CD14-positive monocyte (primary cell): ENCODE measurements at places on chromosomes 5 and 9.

DNA sequence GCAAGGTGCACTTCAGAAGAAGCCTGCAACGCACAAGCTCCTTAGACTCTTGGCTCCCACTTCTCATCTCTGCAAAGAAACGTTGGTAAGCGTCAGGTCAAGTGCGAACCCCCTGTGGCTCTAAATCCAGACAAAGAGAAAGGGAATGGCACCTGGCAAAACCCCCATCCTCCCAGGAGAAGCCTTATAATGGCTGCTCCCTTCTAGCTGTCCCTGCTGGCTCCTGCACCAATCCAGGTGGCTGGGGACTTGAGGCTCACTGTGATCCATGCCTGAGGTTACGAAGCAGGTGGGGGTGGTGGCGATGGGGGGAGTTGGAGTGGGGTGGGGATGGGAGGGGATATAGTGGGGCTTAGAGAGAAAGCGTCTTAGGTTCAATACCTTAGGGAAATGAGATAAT, 272.8 kb downstream of the DENND1A start:
- no peak for DNase-seq

GRCh38 chr5:169827769-169828168, 152.5 kb downstream of the INSYN2B start:
- DNase-seq = no peak

DNA sequence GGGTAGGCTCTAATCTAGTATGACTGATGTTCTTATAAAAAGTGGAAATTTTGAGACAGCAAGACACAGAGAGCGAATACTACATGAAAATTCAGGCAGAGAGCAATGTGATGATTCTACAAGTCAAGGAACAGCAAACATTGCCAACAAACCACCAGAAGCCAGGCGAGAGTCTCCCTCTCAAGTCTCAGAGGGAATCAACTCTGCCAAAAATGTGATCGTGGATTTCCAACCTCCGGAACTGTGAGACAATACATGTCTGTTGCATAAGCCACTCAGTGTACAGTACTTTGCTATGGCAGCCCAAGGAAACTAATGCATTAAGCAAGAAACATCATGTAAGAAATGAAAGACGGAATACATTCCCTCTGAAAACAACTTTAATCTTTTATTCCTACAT, 52.1 kb upstream of the CCNG1 start:
- DNase-seq = no peak

GRCh38 chr9:122392714-122393113, 21.9 kb downstream of the PTGS1 start:
- DNase-seq = no peak

GRCh38 chr9:108845947-108846346, 9.8 kb downstream of the ACTL7B start:
- no peak for DNase-seq

DNA sequence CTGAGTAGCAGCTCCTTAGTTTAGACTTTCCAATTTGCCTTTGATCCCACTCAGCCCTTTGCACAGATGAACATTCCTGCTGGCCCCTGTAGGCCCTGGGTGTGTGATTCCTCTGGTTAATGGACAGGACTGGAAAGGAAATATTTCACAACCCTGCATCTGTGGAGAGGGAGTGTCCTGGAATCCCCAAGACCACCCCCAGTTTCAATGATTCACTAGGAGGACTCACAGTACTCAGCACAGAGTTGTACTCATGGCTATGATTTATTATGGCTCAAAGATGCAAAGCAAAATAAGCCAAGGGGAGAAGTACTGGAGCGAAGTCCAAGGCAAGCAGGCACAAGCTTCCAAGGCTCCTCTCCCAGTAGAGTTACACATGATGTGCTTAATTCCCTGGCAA, 42.4 kb upstream of the TJP2 start:
- no peak for DNase-seq

- DNase-seq = peak; percentile 90
Observed at GRCh38 chr5:157464519-157465171, 4.6 kb downstream of the NIPAL4 start.

DNA sequence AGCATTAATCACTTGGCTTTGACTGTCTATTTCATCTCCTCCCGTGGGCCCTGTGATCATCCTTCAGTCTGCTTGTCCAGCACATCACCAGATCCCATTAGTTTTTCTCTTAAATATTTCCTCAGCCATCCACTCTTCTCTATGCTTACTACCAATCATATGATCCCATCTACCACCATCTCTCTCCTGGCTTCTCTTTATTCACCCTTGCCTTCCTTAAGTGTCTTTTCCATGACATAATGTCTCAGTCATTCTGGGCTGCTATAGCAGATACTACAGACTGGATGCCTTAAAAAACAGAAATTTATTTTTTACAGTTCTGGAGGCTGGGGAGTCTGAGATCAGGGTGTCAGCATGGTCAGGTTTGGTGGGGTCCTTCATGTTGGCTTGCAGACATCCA, 208.4 kb upstream of the PPP1R2B start:
- DNase-seq = no peak

GRCh38 chr5:152701305-152701949, 296.3 kb upstream of the NMUR2 start:
- DNase-seq = no peak

GRCh38 chr5:95927927-95928723, 33.5 kb downstream of the ELL2 start:
- DNase-seq = peak; percentile 34

GRCh38 chr5:83527221-83527620, 55.7 kb downstream of the VCAN start:
- no peak for DNase-seq

DNA sequence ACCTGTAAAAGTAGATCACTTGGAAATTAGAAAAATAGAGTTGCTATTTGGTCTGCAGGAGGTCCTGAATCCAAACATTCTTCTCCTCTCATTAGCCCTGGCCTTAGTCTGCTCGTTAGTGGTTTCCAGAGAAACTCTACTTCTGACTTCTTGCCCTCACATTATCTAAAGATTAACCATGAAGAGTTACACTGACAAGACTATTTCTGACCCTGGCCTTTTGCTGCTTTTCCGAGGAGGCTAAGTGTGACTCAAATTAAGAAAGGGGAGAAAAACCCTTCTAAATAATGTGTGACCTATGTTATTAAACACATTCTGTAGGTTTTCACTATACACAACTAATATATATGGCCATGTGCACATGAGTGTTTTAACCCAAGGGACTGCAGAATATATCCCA, 302.4 kb downstream of the RAB3C start:
- DNase-seq = no peak

- DNase-seq = no peak
Observed at GRCh38 chr9:4799033-4799430, 6.3 kb downstream of the RCL1 start.

DNA sequence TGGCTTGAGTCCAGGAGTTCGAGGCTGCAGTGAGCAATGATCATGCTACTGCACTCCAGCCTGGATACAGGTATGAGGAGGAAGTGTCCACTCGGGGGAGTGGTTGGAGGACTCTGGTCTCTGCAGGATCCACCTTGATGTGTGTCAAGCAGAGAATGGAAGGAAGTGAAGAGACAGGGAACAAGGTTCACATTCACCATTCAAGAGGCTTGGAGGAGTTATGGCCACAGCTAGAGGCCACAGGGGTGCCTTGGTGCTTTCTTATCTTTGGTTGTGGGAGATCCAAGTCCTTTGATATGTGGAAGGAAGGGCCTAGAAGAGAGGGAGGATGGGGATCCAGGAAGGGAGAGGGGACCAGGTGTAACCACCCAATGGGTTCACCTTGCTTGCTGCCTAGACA, 5.4 kb upstream of the CERCAM start:
- DNase-seq = no peak

DNA sequence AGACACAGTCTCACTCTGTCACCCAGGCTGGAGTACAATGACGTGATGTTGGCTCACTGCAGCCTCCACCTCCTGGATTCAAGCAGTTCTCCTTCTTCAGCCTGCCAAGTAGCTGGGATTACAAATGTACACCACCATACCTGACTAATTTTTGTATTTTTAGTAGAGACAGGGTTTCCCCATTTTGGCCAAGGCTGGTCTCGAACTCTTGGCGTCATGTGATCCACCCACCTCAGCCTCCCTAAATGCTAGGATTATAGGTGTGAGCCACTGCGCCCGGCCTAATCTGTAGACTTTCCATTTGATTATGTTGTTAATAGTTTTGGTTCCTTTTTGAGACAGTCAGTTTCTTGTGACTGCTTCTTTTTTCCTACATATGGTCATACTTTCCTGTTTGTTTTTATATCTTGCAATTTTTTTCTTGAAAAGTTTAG, 31.0 kb downstream of the MTREX start:
- DNase-seq = no peak

DNA sequence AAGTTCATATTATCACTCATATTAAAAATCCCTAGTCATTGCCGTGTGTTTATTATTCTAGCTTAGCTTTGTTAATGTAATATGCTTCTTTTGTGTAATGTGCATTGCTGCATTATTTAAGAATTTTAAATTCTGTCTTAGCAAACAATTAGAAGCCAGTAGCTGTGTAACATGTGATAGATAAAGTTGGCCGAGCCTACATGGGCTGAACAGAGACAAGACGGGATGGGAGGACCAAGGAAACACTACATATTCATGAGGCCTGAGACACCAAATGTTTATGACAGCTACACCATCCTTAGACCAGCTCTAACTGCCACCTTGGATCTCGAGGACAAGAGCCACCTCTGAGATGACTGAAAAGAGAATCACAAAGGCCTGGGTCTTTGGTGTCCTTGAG, 51.0 kb upstream of the COL15A1 start:
- DNase-seq = no peak

- no peak for DNase-seq
Observed at GRCh38 chr5:84218546-84218945, 166.1 kb downstream of the EDIL3 start.

GRCh38 chr9:18122171-18122570, 351.8 kb upstream of the ADAMTSL1 start:
- DNase-seq = no peak

DNA sequence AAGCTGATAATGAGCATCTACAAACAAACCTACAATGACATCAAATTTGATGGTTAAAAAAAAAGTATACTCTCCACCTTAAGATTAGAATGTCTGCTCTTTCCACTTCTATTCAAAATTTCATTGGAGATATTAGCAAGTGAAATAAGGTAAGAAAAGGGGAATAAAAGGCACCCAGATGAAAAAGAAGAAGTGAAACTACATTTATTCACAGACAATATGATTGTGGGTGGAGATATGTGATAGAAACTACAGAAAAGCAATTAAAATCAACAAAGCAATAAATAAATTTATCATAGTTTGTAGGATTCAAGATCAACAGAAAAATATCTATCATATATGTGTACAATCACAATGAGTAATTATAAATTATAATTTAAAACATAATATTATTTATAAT, 395.1 kb upstream of the CCNH start:
- DNase-seq = no peak

DNA sequence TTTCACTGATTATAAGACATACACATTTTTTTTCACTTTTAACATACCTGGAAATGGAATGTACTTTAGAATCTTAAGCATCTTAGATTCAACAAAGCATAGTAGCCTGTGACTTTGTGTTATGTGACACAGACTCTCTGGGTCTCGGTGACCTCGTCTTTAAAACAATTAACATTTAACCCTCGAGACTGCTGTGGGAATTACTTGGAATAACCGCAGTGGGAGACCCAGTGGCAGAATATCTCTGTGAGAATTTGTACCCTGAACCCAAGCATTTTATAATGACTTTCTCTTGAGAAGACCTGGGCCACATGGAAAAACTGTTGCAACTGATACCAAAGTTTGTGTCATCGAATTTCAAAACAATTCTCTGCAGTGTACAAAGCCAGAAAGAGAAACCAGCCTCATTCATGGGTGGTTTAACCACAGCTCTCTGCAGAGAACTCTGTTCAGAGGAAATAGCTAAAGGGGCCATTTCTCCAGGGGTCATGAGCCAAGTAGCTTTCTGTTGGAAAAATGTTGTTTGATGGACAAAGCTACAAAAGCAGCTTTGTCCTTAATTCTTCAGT, 10.0 kb upstream of the RETREG1 start:
- DNase-seq = peak; percentile 87

- no peak for DNase-seq
Observed at GRCh38 chr5:139733698-139734538, 61.7 kb upstream of the PSD2 start.

DNA sequence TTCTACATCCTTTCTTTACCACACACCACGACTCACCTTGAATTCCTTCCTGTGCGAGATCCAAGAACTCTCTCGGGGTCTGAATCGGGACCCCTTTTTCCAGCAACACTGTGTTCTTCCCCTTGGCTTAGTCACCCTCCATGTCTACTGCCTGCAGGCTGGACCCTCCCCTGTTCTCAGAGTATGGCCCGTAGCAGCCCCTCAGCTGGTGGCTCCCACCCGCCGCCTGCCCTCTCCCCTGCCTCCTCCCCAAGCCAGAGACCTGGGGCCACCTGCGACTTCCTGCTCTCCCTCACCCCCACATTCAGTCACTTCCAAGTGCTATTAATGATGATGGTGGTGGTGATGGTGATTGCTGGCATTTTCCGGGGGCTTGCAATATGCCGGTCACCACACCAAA, 6.5 kb upstream of the IL4 start:
- no peak for DNase-seq

- DNase-seq = no peak
Observed at GRCh38 chr5:55636177-55636576, 75.9 kb downstream of the SLC38A9 start.

- DNase-seq = no peak
Observed at GRCh38 chr9:117073539-117074341, 341.1 kb downstream of the ASTN2 start.

GRCh38 chr9:109792951-109793546, 13.1 kb downstream of the PALM2AKAP2 start:
- DNase-seq = no peak

GRCh38 chr5:62326302-62326701, 20.3 kb downstream of the KIF2A start:
- no peak for DNase-seq

DNA sequence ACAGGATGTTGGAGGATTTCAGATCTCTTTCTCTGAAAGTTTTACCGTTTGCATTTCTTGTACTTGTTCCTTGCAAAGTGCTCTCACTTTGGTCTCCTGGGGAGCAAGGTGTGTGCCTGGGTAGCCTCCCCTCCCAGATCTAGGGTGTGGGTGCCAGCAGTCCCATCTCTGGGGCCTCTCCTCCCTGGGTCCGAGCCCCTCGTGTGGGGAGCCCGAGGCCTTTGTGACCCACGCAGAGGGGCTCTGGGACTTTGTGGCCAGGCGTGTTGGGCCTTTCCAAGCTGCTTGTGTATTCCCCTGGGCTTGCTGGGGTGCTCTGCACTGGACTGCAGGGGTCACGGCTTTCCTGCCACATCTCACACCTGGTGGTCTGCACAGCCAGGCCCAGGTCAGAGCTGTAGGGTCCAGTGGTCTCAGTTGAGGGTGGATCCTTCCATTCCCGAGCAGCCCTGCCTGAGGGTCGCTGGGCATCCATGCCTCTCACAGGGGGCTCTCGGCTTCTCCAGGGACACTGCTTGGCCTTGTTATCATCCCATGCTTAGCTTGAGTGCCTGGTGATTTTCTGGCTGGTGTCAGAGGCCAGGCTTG, 96.3 kb downstream of the CACNA1B start:
- DNase-seq = no peak

DNA sequence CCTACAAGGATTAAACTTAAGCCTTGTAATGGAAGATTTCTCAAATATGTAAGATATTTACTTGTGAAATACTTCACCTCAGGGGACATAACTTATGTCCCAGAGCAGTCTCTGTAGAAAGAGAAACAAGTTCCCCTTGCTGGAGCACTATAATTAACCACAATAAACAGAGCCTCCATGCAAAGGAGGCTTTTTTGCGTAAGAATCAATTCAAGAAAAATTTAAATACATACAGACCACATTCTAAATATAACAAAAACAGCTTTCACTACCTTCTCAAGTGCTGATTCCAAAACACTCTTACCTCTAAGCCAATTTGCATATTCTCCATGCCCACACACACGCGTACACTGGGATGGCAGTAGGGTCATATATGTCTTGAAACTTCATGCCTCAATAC, 30.7 kb upstream of the CCNB1 start:
- DNase-seq = no peak
